ENCODE measurements at places on chromosomes 13 and 19.

DNA sequence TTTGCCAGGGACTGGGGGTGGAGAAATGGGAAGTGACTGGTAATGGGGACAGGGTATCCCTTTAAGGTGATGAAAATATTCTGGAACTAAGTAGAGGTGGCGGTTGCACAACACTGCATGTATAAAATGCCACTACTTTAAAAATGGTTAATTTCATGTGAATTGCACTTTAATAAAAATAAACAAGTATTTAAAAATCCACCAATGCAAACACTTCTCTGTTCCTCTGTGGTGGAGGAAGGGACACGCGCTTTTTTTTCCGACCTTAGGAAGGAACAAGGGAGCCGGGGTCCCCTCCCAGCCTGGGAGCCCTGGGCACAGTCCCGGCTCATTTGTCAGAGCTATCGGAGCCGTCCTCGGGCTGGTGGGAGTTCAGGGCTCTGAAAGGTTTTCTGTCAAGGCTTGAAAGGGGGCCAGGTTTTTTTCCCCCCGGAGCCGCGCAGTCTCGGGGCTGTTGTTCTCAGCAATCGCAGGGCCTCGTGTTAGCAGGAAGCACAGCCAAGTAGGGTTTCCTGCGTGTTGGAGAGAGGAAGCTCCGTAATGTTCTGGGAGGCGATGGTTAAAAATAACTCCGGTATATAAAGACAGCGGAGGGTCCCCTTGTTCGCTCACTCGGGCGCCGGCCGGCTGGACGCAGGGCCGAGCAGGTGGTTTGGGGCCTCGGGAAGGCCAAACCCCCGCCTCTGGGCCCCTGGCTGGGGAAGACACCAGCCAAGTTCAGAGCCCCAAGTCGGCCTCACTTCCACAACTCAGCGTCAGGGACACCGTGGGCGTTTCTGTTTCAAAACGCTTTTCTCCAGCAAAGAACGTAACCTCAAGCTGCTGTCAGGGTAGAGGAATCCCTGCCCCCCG, 41.2 kb upstream of the KLF2 start:
- no peak for DNase-seq

DNA sequence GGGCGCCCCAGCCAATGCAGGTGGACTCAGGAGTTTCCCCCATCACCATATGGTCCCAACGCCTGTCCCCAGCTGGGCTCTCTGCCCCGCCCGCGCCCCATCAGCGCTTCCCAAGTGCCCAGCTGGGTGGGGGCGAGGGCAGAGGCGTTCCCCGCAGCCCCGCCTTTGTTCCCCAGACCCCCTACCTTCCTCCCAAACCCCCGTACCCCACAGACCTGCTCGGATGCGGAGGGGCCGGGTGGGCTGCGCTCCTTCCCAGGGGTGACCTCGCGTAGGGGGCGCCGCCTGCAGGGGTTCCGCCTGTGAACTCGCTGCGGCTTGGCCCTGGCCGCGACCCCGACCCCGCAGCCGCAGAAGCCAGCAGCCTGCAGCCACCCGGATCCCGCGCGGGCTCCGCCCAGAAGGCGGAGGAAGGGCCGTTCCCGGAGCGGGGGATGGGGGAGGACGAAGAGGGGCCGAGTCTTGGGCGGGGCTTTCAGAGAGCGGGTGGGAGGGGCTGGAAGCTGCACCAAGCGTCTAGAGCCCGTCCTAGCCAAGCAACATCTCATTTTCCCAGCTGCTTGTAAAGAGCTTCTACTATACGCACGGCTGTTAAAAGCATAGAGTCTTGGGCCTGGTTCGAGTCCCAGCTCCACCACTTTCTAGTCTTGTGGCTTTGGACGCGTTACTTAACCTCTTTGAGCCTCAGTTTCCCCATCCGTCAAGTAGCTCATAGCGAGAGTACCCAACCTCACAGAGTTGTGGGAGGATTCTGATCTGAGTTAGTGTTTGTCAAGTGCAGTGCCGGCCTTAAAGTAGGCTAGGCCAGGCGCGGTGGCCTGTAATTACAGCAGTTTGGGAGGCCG, at the start of gene RAB3D:
Gene RAB3D (minus strand): TSS at position 404 of the 845 bp plus-strand sequence. CDS start 2,258 bp downstream, outside the sequence.
- peak; percentile 82 for DNase-seq

DNA sequence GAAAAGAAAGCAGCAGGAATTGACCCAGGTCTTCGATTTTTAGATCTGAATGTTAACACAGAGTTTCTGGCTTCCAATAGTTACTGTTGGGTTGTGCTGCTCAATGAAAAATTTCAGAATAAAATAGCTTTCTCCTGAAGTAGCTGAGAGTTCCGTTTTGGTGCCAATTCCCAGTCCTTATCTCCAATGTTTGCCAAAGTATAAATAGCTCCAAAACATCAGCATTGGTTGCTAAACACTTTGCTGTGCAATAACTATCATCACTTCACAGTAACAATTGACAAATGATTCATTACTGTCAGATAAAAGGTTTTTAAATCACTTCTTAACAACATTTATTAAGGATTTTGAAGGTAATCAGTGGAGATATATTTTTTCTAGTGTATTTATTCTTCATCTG, 446.0 kb downstream of the PCDH20 start:
- DNase-seq = no peak

- DNase-seq = no peak
Measured at GRCh38 chr19:23787106-23787505, 28.4 kb upstream of the ZNF681 start.

GRCh38 chr19:28710278-28710677, 502.7 kb downstream of the UQCRFS1 start:
- DNase-seq = peak; percentile 56

DNA sequence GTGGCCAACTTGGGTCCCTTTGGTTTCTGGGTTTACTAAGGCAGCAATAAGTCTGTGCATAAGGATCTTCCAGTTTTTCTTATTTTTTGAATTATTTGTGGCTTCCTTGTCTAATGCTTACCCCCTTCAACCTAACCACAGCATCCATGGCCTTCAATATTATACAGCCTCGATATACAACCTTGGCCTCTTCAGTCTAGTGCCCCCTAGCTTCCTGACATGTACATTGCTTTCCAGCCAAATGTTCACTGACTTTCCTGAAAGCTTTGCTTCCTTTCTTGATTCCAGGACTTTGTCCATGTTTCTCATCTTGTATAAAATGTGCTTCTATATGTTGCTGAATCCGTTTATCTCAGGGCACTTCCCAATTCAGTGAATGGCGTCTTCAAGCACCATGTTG, 310.1 kb downstream of the OLFM4 start:
- DNase-seq = no peak

GRCh38 chr13:33838647-33839046, 20.7 kb downstream of the RFC3 start:
- no peak for DNase-seq

DNA sequence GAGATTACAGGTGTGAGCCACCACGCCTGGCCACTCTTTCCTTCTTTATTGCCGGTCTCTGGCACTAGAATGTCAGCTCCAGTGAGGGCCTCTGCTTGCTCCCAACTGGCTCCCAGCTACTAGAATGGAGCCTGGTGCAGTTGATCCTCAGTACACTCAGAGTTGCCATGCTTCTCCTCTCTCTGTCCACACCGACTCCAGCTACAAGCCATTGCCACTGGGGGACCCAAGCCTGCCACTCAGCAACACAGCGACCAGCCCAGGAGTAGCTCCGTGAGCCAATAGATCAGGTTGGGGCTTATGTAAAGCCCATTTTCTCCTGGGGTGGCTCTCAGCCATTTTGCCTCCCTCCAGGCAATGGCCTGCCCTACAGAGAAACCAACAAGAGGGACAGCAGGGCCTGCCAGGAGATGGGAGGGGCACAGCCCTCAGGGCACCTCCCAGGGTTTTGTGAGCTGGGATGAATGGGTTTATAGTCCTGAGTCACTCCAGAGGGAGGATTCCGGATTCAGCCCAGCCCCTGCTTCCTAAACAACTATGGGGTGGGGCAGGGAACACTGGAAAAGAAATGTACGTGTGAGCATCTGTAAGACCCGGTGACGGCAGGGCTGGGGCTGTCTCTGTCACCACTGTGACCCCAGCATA, 36.5 kb downstream of the OPA3 start:
- no peak for DNase-seq

- no peak for DNase-seq
Measured at GRCh38 chr19:55559684-55560083, 14.3 kb upstream of the SBK3 start.

DNA sequence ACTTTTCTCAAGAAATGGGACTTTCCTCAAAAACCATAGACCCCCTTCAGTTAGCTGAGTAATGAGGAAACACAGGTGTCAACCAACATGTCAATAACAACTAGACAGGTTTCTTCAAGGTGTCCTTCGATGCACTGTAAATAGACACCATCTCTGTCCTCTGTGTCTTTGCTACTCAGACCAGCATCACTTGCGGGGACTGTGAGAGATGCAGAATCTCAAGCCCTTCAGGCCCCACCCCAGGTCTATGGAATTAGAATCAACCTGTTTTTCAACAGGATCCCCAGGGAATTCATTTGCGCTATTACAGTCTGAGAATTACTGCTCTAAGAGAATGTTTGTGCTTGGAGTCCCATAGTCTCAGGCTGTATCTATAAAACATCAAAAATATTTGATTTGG, 469.9 kb downstream of the COG6 start:
- no peak for DNase-seq

- DNase-seq = no peak
Measured at GRCh38 chr19:31717269-31717923, 368.2 kb upstream of the TSHZ3 start.

Measured in NCI-H1694 (cell line).